Effector memory CD4-positive, alpha-beta T cell (primary cell): ENCODE measurements at places on chromosomes 6 and 20.

DNA sequence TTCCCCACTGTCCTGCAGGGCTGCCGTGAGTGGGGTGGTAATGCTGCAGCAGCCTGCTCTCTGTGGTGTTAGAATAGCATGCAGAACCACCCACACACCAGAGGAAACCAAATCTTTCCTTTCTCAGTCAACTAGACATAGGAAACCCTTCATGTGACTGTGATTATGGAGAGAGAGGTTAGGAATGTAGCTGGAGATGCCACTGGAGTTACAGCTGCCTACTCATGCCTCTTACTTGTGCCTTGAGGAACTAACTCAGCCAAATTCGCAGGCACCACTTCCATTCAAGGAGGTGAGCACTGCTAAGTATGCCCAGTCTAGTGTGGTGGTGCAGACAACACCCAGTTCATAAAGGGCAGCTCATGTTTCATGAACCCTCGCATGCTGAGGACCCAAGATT is 27.4 kb downstream of the MUC22 start:
- no peak overlapping the region for H3K27ac ChIP-seq
- H3K4me3 ChIP-seq: no peak overlapping the region
- H3K27me3 ChIP-seq: no peaks in the 10 kb centered on the region
- DNase-seq: no peak
- H3K36me3 ChIP-seq: no peaks in the 10 kb centered on the region

- DNase-seq: no peak
- H3K36me3 ChIP-seq: no peaks in the 10 kb centered on the region
- H3K4me3 ChIP-seq: no peak overlapping the region
- no peak overlapping the region for H3K27ac ChIP-seq
- H3K27me3 ChIP-seq: no peaks in the 10 kb centered on the region
Observed at GRCh38 chr6:98579941-98580340, 254.4 kb upstream of the POU3F2 start.

- DNase-seq: no peak
- H3K36me3 ChIP-seq: no peaks in the 10 kb centered on the region
- no peak overlapping the region for H3K4me3 ChIP-seq
- H3K27ac ChIP-seq: no peak overlapping the region
- H3K27me3 ChIP-seq: no peaks in the 10 kb centered on the region
Observed at GRCh38 chr6:32604434-32604877, 14.8 kb upstream of the HLA-DRB1 start.

DNA sequence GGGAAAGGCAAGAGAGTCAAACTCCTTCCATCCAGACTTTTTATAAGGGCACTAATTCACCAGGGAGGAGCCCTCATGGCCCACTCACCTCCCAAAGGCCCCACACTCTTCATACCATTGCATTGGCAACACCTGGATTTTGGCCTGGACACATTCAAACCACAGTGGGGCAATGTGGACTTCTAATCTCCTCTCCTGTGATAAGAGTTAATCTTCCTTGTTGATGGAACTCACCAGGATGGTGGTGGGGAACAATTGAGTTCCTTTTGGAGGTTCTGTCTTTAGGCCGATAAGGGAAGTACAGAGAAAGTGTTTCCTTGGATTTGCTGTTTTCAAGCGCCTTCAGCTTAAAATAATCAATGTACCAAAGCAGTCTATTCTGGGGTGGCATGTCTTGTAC is 268.7 kb downstream of the CD83 start:
- no peak overlapping the region for H3K4me3 ChIP-seq
- no peaks in the 10 kb centered on the region for H3K4me1 ChIP-seq
- no peak for DNase-seq
- no peaks in the 10 kb centered on the region for H3K27me3 ChIP-seq

DNA sequence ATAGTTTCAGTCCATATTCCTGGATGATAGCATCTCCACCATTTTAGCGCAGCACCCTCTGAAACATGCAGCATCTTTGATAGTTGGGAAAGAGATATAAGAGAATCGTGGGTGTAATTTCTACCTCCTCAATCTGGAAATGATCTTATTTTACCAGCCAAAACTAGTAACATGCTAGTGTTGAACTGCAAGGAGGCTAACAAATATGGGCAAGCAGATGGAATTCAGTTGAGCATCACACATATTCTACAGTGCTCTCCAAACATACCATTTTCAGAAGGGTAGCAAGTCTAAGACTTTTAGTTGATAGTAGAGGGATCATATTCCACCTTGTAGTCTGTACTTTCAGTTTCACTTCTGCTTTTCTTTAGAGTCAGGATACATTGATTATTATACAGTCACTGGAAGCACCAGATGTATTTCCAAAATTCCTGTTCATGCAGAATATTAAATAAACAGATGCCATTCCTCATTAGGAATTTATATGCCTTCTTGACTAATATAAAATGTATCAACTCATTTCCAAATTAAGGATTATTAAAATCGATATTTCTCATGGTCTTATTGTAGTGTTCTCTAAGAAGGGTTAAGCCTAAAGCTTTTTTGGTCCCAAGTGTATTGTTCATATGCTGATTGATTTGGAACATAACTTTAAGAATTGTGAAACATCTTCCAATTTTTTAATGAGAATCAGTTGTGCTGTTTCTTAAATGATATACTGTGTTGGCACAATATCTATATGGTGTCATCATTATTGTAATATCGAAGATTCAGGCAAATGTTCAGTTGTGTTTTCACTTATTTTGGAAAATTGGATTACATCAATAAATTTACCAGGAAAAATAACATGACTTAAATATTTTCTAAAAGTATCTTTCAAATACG is 362.0 kb downstream of the CENPW start:
- no peak overlapping the region for H3K4me3 ChIP-seq
- H3K36me3 ChIP-seq: no peaks in the 10 kb centered on the region
- no peaks in the 10 kb centered on the region for H3K4me1 ChIP-seq
- no peak for DNase-seq

- DNase-seq: no peak
- no peaks in the 10 kb centered on the region for H3K4me1 ChIP-seq
Observed at GRCh38 chr6:111338843-111339242, 144.2 kb downstream of the REV3L start.

DNA sequence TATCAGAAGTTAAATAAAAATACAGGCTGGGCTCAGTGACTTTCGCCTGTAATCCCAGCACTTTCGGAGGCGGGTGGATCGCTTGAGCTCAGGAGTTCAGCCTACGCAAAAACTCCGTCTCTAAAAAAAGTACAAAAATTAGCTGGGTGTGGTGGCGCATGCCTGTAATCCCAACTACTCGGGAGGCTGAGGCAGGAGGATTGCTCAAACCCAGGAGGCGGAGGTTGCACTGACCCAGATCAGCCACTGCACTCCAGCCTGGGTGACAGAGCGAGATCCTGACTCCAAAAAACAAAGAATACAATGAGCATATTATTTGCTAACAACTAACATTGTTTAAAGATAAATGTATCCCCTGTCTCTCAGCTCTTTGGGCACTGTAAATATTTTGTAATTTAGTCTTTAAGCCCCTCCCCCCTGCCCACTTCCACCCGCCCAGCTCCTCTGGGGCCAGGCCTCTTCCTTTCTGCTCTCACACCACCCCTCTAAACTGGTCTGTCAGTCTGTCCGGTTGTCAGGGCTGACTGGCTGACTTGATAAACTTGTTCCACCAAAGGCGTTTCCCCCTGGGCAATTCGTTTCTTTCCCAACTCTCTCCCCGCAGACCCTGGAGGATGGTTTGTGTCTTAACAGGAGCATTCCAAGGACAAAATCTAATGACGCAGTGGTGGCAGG is 62.4 kb upstream of the QKI start:
- no peaks in the 10 kb centered on the region for H3K27me3 ChIP-seq
- H3K4me1 ChIP-seq: no peaks in the 10 kb centered on the region
- H3K36me3 ChIP-seq: no peaks in the 10 kb centered on the region
- no peak for DNase-seq
- no peak overlapping the region for H3K27ac ChIP-seq
- H3K4me3 ChIP-seq: no peak overlapping the region

DNA sequence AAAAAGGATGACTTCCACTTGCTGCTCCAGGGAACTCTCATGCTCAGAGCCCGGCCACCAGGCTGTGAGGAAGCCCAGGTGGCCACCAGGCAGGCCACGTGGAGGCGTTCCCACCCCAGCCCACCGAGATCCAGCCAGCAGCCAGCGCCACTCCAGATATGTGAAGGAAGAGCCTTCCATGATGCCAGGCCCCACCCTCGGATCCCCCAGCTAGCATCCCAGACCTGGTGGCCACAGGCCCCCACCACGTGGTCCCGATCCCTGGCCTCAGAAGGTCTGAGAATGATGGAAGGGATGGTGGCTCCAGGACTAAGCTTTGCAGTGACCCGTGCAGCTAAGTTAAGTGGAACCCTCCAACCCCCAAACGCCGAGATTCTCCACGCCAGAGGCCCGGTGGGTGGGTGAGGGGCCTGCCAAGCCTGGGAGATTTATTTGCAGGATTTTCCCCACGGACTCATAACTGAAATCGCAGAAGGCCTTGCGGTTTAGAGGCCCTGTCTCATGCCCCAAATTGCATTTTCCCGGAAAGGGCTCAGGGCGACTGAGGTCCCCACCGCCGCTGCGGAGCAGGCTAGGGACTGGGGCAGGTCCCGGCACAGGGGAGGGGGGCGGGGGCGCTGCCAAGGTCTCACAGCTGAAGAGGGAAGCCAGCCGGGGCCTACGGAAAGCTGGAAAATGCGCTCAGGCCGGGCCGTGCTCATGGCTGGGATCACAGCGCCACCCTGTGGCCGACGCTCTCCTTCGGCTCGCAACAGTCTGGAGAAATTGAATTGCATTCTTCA is 31.1 kb upstream of the CST7 start:
- H3K4me1 ChIP-seq: no peaks in the 10 kb centered on the region
- no peak overlapping the region for H3K27ac ChIP-seq
- H3K4me3 ChIP-seq: no peak overlapping the region
- no peak for DNase-seq
- no peaks in the 10 kb centered on the region for H3K36me3 ChIP-seq
- no peaks in the 10 kb centered on the region for H3K27me3 ChIP-seq

DNA sequence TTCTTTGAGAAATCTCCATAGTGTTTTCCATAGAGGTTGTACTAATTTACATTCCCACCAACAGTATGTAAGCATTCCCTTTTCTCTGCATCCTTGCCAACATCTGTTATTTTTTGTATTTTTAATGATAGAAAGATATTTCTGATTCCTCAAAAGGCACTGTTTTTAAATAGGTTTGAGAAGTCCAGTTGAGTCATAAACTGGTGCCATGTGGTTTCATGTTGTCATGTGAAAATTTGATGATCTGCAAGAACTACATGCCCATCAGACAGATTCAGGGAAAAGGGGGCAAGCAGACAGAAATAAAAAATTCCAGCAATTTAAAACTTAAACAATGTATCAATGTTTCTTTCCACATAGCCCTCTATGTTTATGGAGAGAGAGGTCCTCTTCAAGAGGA is 227.5 kb downstream of the KCNQ5 start:
- H3K27ac ChIP-seq: no peak overlapping the region
- no peaks in the 10 kb centered on the region for H3K36me3 ChIP-seq
- H3K4me1 ChIP-seq: no peaks in the 10 kb centered on the region
- no peak overlapping the region for H3K4me3 ChIP-seq
- no peaks in the 10 kb centered on the region for H3K27me3 ChIP-seq
